ENCODE measurements at places on chromosomes 12 and 14.

DNA sequence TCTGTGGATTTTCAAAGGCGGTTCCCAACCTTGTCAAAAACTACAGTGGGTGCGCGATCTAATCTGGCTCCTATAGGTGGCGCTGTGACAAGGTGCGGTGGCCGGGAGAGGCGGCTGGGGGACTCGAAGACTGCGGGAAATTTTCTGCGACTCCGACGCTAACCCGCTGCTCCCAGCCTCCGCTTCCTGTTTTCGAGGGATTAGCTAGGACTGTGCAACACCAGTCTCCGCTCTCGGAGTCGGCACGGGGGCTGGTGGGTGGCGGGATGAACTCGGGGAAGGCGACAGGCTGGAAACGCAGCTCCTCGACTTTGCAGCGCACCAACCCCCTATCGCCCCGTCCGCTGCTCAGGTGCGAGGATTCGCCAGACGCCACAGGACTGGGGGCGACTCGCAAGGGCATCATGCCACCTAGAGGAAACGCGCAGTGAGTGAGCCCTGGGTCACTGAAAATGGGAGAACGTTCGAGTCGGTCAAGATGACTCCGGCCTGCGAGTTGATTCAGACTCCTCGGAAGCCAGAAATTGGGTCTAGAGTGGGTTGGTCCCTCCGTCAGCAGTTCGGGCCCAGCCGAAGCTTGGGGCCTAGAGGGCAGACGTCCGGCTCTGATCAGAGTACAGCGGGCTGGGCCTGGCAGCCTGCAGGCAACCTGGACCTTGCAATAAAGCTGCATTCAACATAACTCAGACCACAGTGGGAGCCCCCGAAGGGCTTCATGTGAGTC lies 5.5 kb upstream of the PAX9 start:
- no peak for DNase-seq

DNA sequence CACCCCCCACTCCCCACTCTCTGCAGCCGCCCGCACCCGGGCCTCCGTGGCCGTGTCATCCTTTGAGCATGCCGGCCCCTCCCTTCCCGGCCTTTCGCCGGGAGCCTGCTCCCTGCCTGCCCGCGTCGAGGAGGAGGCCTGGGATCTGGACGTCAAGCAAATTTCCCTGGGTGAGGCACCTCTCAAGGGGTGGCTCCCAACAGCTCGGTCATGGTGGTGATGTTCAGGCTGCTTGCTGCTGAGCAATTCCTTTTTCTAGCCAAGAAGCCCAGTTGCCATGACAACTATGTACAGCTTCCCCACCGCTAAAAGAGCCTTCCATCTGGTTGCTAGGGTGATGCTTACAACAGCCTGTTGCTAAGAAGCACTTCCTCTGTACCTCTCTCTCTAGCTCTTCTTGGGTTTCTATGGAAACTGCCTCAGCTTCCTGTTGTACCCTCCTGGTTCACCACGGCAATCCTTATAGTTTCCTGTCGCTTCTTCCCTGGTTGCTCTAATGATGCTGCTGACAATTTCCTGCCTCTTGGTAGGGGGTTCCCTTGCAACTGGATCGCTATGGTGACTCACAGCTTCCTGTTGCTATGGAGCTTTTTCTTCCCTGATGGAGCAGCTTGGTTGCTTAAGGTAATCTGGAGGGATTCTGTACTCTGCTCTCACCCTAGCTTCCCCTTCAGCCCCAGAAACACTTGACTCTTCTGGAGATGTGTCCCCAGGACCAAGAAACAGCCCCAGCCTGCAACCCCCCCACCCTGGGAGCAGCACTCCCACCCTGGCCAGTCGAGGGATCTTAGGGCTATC lies 11.0 kb downstream of the ZNF219 start:
- peak; percentile 75 for DNase-seq

DNA sequence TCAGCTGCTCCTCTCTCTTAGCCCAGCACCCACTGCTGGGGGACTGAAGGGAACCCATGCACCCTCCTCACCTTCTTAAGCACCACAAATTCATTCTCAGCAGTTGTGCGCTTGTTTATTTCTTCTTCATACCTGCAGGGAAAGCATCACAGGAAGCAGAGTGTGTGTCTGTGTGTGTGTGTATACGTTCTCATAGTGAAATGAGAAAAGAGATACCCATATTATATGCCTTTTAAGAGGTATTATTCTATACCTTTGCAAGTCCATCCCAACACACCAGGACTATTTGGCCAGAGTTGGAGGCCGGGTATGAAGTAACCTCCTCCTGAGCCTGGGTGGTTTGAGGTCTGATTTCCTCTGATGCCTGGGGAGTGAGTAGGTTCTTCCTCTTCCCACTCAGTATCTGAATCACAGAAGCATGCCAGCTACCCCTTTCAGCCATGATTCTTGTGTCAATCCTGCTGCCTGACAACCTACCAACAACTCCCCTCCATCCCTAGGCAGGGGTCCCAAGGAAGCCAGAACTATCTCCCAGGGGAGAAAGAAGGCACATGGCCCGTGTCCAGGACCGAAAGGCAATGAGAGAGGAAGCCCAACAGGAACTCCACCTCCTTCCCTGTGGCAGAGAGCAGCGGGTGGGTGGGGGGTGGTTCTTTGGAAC lies 3.0 kb downstream of the KRT73 start:
- DNase-seq, result no peak

- no peak for DNase-seq
These were observed 20.7 kb upstream of the TAS2R14 start for GRCh38 chr12:10959804-10960203.

GRCh38 chr14:28756884-28757570 lies 9.6 kb upstream of the FOXG1 start:
- DNase-seq, result peak; percentile 13

GRCh38 chr12:81942594-81942993 lies 183.4 kb upstream of the PPFIA2 start:
- DNase-seq, result no peak

DNA sequence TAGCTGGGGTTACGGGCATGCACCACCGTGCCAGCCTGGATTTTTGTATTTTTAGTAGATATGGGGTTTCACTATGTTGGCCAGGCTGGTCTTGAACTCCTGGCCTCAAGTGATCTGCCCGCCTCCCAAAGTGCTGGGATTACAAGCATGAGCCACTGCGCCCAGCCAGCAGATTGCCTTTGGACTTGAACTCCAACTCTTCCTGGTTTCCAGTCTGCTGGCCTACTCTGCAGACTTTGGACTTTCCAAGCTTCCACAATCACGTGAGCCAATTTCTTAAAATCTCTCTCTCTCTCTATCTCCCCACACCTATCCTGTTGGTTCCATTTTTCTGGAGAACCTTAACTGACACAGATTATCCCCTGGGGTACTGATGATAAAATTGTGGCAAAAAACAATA lies 55.0 kb downstream of the EMP1 start:
- no peak for DNase-seq

- no peak for DNase-seq
These were observed 221.8 kb upstream of the ARHGAP5 start for GRCh38 chr14:31855262-31855661.

Data from GM04504 (cell line).